ENCODE measurements at places on chromosomes 1 and 21.

GRCh38 chr1:197917805-197918651, 856 bp downstream of the LHX9 start:
- H3K27ac ChIP-seq, result peak overlapping the region; percentile 81
- H3K36me3 ChIP-seq, result no peaks in the 10 kb centered on the region
- H3K4me3 ChIP-seq, result peak overlapping the region; percentile 46
- no peaks in the 10 kb centered on the region for H3K27me3 ChIP-seq

GRCh38 chr1:91872000-91872399, 14.0 kb downstream of the TGFBR3 start:
- no peaks in the 10 kb centered on the region for H3K36me3 ChIP-seq
- no peak overlapping the region for H3K4me3 ChIP-seq
- H3K27ac ChIP-seq, result no peak overlapping the region
- no peaks in the 10 kb centered on the region for H3K27me3 ChIP-seq
- DNase-seq, result no peak
- peaks cover 7% of the 10 kb centered on the region for H3K4me1 ChIP-seq

DNA sequence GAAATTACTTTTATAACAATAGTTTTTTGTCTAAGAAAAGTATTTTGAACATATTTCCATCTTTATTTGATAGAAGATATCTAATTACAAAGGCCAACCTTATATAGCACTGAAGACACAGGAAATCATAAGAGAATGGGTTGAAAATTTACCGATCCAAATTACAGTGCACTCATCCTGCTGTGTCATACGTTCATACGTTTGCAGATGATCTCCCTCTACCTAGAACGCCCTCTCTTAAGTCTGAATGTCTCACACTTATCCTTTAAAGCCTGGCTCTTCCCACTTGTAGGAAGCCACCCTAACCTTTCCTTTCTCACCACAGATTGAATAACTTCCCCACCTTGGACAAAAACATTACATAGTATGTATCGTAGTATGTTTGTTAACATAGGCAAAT, 9.3 kb downstream of the ASH1L start:
- no peak for DNase-seq
- no peaks in the 10 kb centered on the region for H3K36me3 ChIP-seq
- peaks cover 5% of the 10 kb centered on the region for H3K4me1 ChIP-seq
- no peak overlapping the region for H3K4me3 ChIP-seq
- H3K27ac ChIP-seq, result no peak overlapping the region
- no peaks in the 10 kb centered on the region for H3K27me3 ChIP-seq

GRCh38 chr21:35681946-35682345, 378.4 kb downstream of the SETD4 start:
- H3K27ac ChIP-seq, result no peak overlapping the region
- DNase-seq, result no peak
- no peaks in the 10 kb centered on the region for H3K36me3 ChIP-seq
- H3K27me3 ChIP-seq, result no peaks in the 10 kb centered on the region
- peaks cover 20% of the 10 kb centered on the region for H3K4me1 ChIP-seq
- H3K4me3 ChIP-seq, result no peak overlapping the region

DNA sequence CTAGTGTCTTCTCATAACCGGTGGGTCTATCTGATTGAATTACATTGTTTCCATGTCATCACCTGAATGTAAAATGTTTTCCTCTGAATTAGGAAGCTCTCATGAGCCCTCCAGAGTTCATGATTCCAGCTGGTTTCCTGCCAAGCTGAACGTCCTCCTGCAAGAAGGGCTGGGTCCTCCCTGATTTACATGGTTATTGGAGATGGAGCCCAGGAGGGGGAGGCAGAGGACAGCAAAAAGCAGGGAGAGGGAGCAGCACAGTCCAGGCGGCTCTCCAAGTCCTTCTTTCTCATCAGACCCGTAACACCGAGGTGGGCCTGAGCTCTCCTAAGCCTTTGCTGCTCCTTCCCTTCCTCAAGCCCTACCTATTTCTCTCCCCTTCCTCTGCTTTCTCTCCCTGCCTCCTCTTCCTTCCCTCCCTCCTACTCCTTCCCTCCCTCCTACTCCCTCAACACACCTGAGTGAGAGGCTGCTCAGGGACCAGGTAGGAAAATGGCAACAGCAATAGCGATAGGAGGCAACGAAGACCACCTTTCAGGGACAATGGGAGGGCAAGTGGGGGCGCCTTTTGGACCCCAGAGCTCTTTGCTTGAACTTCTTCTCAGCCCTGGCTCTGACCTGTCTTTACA, 265.9 kb downstream of the PRDM2 start:
- DNase-seq, result peak; percentile 85
- no peaks in the 10 kb centered on the region for H3K4me1 ChIP-seq
- H3K4me3 ChIP-seq, result no peak overlapping the region

- no peaks in the 10 kb centered on the region for H3K36me3 ChIP-seq
- H3K4me3 ChIP-seq, result no peak overlapping the region
- H3K27ac ChIP-seq, result no peak overlapping the region
- DNase-seq, result no peak
- peaks cover 4% of the 10 kb centered on the region for H3K4me1 ChIP-seq
These were observed 267.8 kb upstream of the RUNX1 start for GRCh38 chr21:35316933-35317332.

DNA sequence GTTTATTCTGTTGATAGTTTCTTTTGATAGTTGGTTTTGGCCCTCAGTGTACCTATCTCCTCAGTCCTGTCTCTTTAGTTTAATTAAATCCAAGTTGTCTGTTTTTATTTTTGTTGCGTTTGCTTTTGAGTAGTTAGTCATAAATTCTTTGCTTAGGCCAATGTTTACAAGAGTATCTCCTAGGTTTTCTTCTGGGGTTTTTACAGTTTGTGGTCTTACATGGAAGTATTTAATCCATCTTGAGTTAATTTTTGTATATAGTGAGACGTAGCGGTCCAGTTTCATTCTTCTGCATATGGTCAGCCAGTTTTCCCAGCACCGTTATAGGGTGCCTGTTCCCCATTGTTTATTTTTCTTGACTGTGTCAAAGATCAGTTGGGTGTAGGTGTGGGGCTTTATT, 139.4 kb downstream of the POU2F1 start:
- H3K36me3 ChIP-seq, result no peaks in the 10 kb centered on the region
- DNase-seq, result no peak
- no peak overlapping the region for H3K4me3 ChIP-seq
